Hypothalamus (tissue), 51 donors: ENCODE measurements at places on chromosomes 4 and X.

GRCh38 chrX:111052478-111052877 lies 43.5 kb upstream of the PAK3 start:
- no peak for DNase-seq

- DNase-seq, result no peak
These were observed 41.8 kb downstream of the HTRA3 start for GRCh38 chr4:8311101-8312068.

- no peak for DNase-seq
These were observed 10.0 kb upstream of the LNX1 start for GRCh38 chr4:53601251-53601764.

DNA sequence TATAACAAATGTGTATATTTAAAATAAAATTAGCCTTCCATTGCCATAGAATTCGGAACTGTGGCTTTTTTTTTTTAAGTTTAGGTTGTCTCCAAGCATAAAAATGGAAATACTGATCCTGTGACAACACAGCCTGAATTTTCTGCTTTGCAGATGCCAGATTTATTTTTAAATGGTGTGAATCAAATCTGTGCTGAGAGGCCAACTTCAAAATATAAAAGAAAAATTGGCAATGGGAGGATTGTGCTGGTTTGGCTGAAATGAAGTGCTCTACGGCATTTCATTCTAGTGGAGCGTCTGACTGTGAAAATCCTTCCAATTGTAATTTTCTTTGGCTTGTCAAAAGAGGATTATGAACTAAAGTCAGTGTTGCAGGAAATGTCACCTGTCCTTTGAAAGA lies 580.3 kb upstream of the ZFP42 start:
- no peak for DNase-seq

- no peak for DNase-seq
These were observed 214.9 kb upstream of the RPS6KA3 start for GRCh38 chrX:20481632-20482031.

GRCh38 chr4:17112292-17112659 lies 213.8 kb upstream of the LDB2 start:
- DNase-seq, result no peak

DNA sequence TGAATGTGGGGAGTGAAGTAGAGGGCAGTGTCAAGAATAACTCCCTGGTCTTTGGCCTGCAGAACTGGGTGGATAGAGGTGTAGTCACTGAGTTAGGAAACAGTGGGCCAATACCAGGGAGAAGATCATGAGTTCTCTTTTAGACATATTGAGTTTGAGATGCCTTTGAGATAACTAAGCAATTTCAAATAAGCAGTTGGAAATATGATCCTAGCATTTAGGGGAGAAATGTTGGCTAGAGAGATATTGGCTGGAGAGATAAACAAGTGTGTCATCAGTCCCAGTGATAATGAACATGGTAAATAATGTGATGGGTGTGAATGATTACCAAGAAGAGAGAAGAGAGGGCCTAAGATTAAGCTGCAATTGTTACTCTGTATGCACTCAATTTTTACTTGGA lies 95.3 kb upstream of the HPRT1 start:
- DNase-seq, result no peak

GRCh38 chr4:177012918-177013545 lies 220.3 kb upstream of the VEGFC start:
- no peak for DNase-seq

DNA sequence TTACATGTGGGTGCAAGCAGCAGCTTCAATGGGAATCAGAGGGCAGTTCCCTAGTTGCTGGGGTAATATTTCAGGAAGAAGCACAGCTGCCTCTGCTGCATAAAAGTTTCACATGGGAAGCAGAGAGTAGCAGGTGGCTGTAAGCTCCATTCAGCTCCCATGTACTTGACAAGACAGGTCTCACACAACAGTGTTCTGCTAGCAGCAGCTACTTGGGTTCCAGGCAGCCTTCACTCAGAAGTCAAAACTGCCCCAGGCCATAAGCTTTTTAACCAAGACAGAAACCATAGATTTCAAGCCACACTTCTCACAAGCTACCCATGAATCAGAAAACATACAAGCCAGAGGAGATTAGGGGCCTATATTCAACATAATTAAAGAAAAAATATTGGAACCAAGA lies 41.4 kb upstream of the SPIN2A start:
- no peak for DNase-seq

- no peak for DNase-seq
These were observed 401.8 kb downstream of the PABPC4L start for GRCh38 chr4:133799717-133800315.

GRCh38 chrX:80917919-80918318 lies 108.2 kb upstream of the BRWD3 start:
- no peak for DNase-seq

- DNase-seq, result no peak
These were observed 67.3 kb downstream of the SPRY1 start for GRCh38 chr4:123463869-123464268.

DNA sequence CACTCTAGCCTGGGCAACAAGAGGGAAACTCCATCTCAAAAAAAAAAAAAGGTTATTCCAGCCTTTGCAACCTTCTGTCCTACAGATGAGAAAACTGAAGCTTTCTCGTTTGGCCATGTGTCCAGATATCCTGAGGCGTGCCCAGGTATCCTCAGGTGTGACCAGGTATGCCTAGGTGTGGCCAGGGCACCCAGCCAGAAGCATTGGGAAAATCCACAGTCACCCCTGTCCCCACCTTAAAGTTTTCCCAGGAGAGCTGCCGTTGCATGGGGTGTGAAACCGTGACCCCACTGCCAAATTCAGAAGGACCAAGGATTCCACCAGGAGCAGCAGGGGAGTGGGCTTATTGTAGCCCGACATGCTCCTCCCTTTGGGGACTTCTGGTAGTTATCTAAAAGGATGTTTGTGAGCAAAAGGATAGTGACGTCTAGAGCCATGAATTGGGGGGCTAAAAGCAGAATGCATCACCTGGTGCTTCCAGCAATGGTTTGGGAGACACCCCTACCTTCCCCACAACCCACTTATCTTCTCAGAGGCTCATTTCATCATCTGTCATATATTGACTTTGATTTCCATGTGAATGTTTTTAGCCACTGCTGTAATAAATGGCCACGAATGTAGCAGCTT lies 4.0 kb upstream of the DHRSX start:
- no peak for DNase-seq

- no peak for DNase-seq
These were observed 254.8 kb downstream of the PCDH10 start for GRCh38 chr4:133403913-133404312.

GRCh38 chr4:150070464-150071170 lies 7.6 kb upstream of the DCLK2 start:
- no peak for DNase-seq

GRCh38 chr4:172881645-172882044 lies 287.0 kb upstream of the GALNT7 start:
- DNase-seq, result no peak

DNA sequence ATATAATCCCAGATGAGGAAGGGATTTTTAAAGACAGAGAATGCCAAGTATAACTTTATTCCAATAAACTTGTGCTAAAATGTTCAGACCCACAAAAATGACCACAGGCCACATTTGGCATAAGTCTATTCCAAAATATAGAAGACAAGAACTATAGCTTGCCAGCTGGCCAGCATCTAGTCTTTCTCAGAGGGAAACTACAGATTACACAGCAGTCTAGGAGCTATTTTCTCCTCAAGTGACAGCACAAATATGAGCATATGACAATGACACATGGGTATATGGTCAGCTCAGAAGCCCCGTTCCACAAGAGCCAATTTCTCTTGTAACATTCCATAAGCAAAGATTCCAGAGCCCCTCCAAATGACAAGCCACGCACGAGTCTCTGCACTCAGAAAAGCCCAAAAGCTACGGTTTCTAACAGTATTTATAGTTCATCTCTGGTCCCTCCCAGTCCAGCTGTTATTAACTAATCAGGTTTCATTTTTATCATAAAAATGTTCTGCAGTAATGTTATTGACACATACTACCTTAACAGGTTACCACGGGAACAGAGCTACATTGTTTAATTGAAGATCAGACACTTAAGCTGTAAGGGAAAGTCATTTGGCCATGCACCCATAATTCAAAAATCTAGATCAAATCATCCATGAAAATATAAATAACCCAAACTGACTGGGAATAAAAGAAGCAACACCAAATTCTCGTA lies 70.3 kb downstream of the RAB28 start:
- DNase-seq, result no peak

GRCh38 chr4:184387351-184387750 lies 87.0 kb downstream of the IRF2 start:
- no peak for DNase-seq

DNA sequence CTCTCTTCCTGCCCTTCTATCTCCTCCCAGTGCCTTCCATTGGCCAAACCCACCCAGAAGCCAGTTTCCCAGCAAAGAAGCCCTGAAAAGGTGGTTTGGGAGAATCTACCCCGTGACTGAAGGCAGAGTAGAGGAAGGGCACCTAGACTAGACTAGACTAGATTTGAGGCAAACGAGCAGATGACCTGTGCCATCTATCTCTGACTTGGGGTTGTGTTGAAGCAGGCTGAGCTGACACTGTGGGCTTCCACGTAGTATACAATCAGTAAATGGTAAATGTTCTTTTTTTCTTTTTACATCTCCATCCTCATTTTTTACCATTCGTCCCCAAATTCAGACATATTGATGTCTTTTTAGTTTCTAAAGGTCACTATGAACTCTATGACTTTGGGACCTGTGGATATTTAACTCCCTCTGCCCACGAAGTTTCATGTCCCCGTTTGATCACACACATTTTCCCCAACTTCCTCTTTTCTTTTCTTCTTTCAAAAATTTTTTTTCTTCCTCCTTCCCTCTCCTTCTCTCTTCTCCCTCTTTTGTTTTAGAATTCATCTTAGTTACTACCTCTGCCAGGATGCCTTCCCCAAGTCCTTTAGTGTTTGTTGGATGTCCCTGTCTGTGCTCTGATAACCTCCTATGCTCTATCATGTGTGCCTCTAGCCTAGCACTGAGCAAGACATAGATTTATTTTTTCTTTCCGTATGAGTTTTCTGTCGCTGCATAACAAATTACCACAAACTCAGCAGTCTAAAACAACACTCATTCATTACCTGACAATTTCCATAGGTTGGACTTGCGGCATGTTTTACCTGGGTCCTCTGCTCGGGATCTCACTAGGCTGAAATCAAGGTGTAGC lies 6.2 kb upstream of the AFF1 start:
- DNase-seq, result no peak

GRCh38 chrX:136194536-136194935 lies 47.2 kb downstream of the FHL1 start:
- DNase-seq, result no peak
